Activated T-cell treated with anti-CD3 and anti-CD28 coated beads, Interleukin-2, amount 50 U/mL, for 24 hours (primary cell): ENCODE measurements at places on chromosomes 4 and X.

DNA sequence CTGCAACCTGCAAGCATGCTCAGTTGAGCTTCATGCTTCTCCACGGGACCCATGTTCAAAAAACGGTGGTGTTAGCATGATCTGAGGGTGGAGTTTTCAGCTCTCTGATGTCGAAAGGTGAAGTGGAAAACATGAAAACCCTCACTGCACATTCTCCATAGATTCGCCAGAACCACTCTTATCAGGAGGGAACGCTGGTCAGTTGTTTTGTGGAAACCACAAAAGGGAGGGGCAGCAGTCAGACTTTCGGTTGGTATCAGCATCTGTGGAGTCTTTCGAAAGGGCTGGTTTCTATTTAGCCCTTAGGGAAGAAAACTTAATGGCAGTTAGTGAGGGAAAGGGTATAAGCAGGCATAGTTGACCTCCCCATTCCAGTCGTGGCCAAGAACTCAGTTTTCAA is 12.6 kb downstream of the PPA2 start:
- no peak overlapping the region for H3K4me3 ChIP-seq
- H3K4me1 ChIP-seq = peaks cover 40% of the 10 kb centered on the region
- peaks cover 81% of the 10 kb centered on the region for H3K36me3 ChIP-seq
- H3K27ac ChIP-seq = no peak overlapping the region
- no peak for DNase-seq
- no peaks in the 10 kb centered on the region for H3K27me3 ChIP-seq

- no peaks in the 10 kb centered on the region for H3K36me3 ChIP-seq
- DNase-seq = no peak
- no peaks in the 10 kb centered on the region for H3K4me1 ChIP-seq
- no peaks in the 10 kb centered on the region for H3K27me3 ChIP-seq
Measured at GRCh38 chr4:22857411-22857810, 164.7 kb downstream of the GBA3 start.

DNA sequence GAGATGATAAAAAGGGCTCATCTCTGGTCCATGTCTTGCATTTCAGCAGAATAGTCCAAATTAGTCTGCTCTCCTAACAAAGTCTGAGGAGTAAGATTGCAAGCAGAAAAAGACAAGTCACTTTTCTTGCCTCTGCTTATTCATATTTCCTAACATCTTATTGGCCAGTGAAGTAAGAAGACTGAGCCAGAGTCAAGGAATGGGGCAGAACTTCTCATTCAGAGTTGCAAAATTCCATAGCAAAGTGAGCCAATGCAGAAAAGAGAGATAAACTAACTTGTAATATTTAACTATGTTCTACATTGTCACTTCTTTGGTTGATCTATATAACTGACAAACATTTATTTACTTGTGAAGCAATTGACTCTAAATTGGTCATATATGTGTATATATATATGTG is 2304.0 kb downstream of the ARAP2 start:
- no peak for DNase-seq
- no peaks in the 10 kb centered on the region for H3K36me3 ChIP-seq
- H3K27me3 ChIP-seq = no peaks in the 10 kb centered on the region
- H3K4me1 ChIP-seq = no peaks in the 10 kb centered on the region
- H3K27ac ChIP-seq = no peak overlapping the region

- H3K36me3 ChIP-seq = no peaks in the 10 kb centered on the region
- DNase-seq = no peak
- peak overlapping the region; percentile 71 for H3K27ac ChIP-seq
- no peak overlapping the region for H3K4me3 ChIP-seq
- H3K4me1 ChIP-seq = peaks cover 12% of the 10 kb centered on the region
Measured at GRCh38 chrX:121256647-121257046, 209.2 kb downstream of the GLUD2 start.

DNA sequence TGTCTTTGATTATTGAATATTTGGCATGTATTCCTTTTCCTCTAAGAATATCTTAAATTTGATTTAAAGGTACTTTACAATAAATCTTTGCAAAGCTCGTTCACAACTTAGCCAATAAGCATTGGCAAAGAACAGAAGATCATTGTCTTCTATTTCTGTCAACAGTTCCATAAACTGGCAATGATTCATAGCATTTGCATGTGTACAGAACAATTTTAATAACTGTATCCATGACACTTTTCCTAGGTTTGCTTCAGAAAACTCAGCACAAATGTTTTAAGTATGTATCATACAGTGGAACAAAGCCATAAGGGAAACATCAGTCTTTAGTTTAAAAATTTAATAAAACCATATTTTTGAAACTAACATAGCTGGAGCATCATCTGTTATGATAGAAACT is 462.7 kb upstream of the RPS6KA3 start:
- H3K4me1 ChIP-seq = no peaks in the 10 kb centered on the region
- no peaks in the 10 kb centered on the region for H3K36me3 ChIP-seq
- H3K27me3 ChIP-seq = peaks cover 17% of the 10 kb centered on the region
- H3K4me3 ChIP-seq = no peak overlapping the region

DNA sequence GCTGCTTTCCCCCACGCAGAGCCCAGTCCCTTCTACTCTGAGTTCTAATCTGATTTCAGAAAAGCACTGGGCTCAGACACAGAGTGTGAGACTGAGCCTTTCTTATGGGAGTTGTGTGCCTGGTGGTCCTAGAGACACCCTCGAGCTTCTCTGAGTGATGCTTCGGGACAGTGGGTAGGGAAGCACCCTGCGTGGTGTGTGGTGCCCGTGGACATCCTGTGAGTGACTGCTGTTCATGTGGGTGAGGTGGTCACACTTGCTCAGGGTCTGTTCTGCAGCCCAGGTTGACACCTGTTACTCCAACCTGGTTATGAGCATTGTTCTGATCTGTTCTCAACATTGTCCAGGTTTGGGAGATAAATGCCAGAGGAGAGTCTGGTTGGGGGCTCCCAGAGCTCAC is 6.1 kb downstream of the GPR78 start:
- H3K27ac ChIP-seq = no peak overlapping the region
- H3K4me3 ChIP-seq = no peak overlapping the region
- no peaks in the 10 kb centered on the region for H3K4me1 ChIP-seq
- peaks cover 37% of the 10 kb centered on the region for H3K27me3 ChIP-seq
- H3K36me3 ChIP-seq = no peaks in the 10 kb centered on the region

DNA sequence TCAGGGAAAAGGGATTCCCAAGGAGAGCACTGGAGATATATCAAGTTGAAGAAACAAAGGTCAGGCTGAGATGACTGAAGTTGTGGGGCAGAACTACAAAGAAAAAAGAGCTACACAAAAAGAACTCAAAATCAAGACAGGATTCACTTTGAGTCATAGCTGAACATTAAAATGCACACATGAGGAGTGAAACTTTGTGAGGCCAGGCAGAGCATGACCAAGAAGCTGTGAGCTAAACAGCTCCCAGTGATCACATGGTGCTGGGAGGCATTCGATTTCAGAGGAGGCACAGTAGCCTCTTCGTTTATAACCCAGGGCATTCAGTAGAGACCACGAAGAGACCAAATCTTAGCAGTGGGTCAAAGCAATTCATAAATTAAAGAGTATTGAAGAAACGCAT is 145.3 kb downstream of the ATRX start:
- H3K27ac ChIP-seq = peak overlapping the region; percentile 14
- peaks cover 15% of the 10 kb centered on the region for H3K27me3 ChIP-seq
- DNase-seq = no peak
- H3K36me3 ChIP-seq = peaks cover 72% of the 10 kb centered on the region
- H3K4me1 ChIP-seq = peaks cover 7% of the 10 kb centered on the region

- H3K36me3 ChIP-seq = no peaks in the 10 kb centered on the region
- no peak overlapping the region for H3K4me3 ChIP-seq
- H3K27me3 ChIP-seq = peaks cover 86% of the 10 kb centered on the region
- peaks cover 7% of the 10 kb centered on the region for H3K4me1 ChIP-seq
- no peak overlapping the region for H3K27ac ChIP-seq
- DNase-seq = no peak
Measured at GRCh38 chr4:3874028-3874415, 107.8 kb downstream of the ADRA2C start.

DNA sequence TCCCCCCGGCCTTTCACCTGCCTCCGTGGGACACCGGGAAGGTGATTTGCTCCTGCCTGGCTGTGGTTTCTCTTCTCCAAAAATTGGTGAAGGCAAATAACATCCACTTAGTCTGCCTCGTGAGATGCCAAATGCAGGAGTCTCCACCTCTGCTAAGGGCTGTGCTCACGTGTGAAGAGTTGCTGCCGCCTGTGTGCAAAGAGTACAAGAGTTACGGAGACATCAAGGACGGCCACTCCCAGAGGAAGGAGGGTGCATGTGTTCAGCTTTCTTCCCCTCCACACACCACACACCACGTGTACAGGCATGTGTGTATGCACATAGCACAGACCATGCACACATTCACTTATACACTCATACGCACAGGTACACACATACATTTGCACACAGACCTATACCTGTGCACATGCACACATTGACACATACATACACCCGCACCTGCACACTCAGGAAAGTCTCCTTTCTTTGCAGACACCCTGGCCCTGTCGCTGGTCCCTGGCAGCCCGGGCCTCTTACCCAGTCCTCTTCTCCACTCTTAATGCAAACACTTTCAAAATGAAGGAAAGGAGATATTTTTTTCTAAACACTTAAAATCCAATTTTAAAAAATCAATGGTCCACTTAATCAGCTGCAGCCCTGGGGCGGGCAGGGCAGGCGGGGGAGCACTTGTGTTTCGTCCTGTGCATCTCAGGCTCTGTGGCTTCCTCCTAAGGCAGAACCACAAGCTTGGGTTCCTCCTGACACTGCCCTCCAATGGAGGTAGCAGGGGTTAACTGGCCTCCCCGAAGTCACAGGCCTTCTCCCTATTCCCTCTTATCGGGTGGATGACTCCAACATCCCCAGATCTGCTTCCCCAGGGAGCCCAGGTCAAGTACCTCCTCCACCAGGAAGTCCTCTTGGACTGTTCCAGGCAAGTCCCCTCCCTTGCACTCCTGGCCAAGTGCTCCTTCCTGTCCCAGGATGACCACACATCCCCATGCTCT is 103.0 kb downstream of the CPZ start:
- peaks cover 6% of the 10 kb centered on the region for H3K27me3 ChIP-seq
- no peak overlapping the region for H3K27ac ChIP-seq
- DNase-seq = peak; percentile 8
- no peaks in the 10 kb centered on the region for H3K4me1 ChIP-seq
- no peak overlapping the region for H3K4me3 ChIP-seq
- H3K36me3 ChIP-seq = no peaks in the 10 kb centered on the region

DNA sequence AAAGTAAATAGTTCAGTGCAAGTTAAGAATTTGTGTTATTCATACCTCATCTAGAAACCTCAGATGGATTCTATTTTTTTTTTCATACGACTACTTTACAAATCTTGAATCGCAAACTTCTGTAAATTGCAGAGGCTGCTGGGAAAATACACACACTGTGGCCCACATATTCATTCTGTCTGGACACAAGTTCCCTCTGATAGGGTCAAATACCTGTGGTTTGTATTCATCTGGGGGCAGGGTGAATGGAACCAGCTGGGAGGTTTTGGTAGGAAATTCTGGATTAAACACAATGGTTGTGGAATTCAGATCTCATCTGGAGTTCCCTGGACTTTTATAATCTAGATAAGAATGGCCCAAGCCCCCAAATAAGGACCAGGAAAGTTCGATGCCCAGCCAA is 56.2 kb downstream of the SPATA18 start:
- no peak overlapping the region for H3K4me3 ChIP-seq
- H3K4me1 ChIP-seq = no peaks in the 10 kb centered on the region
- no peak for DNase-seq
- H3K36me3 ChIP-seq = no peaks in the 10 kb centered on the region
- no peak overlapping the region for H3K27ac ChIP-seq
- H3K27me3 ChIP-seq = peaks cover 6% of the 10 kb centered on the region

- H3K27ac ChIP-seq = no peak overlapping the region
- H3K4me1 ChIP-seq = peaks cover 8% of the 10 kb centered on the region
- H3K36me3 ChIP-seq = no peaks in the 10 kb centered on the region
- H3K27me3 ChIP-seq = peaks cover 34% of the 10 kb centered on the region
- DNase-seq = no peak
- no peak overlapping the region for H3K4me3 ChIP-seq
Measured at GRCh38 chr4:25299476-25300203, 12.9 kb upstream of the ZCCHC4 start.

GRCh38 chr4:118741301-118741855 is 56.2 kb downstream of the METTL14 start:
- no peaks in the 10 kb centered on the region for H3K4me1 ChIP-seq
- no peaks in the 10 kb centered on the region for H3K27me3 ChIP-seq
- no peak overlapping the region for H3K27ac ChIP-seq
- H3K4me3 ChIP-seq = no peak overlapping the region
- H3K36me3 ChIP-seq = peaks cover 79% of the 10 kb centered on the region

DNA sequence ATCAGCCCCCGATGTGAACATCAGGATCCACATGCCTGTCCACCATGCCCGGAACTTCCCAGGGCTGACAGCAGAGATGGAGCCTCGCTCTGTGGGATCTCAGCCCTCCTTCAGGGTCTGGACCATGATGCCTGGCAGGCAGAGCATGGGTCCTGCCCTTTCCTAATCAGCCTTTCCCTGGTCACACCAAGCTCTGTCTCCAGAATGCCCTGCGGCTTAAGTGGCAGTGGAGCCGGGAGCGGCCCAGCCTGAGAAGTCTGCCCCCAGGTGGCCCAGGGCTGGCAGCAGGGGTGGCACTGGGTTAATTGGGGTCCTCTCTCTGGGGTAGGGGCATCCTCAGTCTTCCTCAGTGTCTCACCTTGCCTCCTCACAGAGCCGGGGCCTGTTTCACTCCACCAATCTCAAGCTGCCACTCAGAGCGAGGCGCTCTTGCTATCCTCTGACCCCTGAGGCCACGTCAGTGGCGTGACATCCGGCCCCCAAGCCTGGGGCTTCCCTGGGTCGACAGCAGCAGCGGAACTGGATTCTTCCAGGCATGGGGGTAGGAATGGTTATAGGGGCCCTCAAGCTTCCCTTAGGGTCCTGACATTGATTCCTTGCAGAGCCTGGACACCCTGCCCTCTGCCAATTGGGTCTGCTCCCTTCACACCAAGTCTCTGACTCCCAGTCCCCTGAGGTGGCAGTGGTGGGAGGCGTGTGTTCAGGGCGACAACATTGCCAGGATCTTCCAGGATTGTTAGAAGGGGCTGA is 20.8 kb upstream of the TMEM185A start:
- peaks cover 3% of the 10 kb centered on the region for H3K27me3 ChIP-seq
- H3K4me1 ChIP-seq = no peaks in the 10 kb centered on the region
- no peaks in the 10 kb centered on the region for H3K36me3 ChIP-seq
- DNase-seq = no peak

GRCh38 chr4:122930862-122931261 is 8.5 kb upstream of the NUDT6 start:
- no peak overlapping the region for H3K4me3 ChIP-seq
- H3K36me3 ChIP-seq = peaks cover 72% of the 10 kb centered on the region

DNA sequence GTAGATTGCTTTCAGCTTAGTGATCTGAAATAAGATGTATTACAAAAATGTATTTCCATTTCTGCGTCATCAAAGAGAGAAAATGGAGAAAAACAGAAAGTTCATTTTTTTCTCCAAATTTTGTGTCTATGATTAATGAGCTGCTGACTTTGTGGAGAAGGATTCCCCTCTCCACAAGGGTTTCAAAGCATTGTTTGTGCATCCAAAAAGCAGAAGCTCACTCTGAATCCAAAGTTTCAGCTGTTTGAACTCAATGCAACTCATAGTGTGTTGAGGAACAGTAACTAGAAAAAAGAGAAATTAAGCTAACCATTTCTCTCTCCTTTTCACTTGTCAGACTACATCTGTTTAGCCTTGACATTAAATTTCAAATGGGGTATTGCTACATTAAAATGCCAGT is 62.9 kb upstream of the SLC7A11 start:
- DNase-seq = no peak
- no peak overlapping the region for H3K27ac ChIP-seq
- no peaks in the 10 kb centered on the region for H3K27me3 ChIP-seq

GRCh38 chr4:159547645-159548308 is 444.9 kb downstream of the RAPGEF2 start:
- no peaks in the 10 kb centered on the region for H3K4me1 ChIP-seq
- H3K27me3 ChIP-seq = no peaks in the 10 kb centered on the region
- no peak for DNase-seq
- no peak overlapping the region for H3K4me3 ChIP-seq
- no peaks in the 10 kb centered on the region for H3K36me3 ChIP-seq
- H3K27ac ChIP-seq = no peak overlapping the region
